ENCODE measurements at places on chromosomes 12 and 14. TPM values are rescaled to one million over a fixed set of nuclear protein-coding genes. Genes with fewer than 3 reads are reported as not detected.

The RPL36AL gene
- 171 TPM for total RNA-seq

The CSRP2 gene
- total RNA-seq: 0.44 TPM

- no peak for DNase-seq
Observed at GRCh38 chr12:130186651-130187268, 24.5 kb downstream of the FZD10 start.

DNA sequence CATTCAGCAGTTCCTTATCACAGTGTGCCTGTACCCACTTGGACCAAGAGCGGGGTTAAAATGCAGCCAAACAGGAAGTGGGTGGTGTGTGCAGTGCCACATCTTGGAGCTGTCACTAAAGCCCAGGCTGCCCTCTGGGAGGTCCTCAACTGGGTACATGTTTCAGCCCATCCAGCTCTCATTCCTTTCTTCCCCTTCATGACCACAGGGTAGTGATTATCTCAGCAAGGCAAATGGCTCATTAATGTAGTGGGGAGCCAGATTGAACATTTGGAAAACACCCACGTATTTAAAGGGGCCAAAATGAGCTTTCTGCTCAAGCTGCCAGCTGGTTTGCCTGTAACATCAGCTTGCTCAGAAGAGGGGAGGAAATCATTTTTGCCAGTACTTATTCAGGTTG, 210.8 kb upstream of the BTG1 start:
- DNase-seq: no peak

DNA sequence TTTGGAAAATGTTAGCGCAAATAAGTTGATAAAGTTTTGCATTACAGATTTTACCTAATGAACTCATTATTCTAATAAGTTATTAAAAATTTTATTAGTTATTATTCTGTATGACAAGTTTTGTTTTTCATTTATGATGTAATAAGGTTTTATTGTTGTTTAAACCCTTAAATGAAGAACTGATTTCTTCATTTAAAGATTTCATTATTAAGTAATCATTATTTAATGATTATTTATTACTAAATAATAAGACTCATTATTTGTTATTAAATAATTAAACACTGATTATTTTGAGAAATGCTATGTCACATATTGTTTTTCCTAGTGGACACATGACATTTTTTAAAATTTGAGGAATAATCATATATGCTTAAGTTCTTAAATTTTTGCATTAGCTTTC, 34.2 kb downstream of the USP15 start:
- DNase-seq: no peak

DNA sequence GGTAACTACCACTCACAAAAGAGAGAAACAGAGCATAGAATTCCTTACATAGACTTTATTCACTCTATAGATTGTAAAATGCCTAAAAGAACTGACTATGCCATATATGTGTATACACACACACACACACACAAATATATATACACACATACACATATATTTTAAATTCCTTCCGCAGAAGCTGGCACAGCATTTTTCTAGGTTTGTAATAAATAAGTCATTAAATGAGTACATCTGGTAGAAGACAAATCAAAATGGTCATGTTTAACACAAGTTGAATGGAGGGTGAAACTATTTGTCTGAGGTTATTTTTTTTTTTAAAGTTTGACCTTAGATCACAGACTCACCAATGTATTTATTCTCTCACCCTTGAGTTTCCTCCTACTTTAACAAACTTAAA, 58.2 kb downstream of the CCER1 start:
- DNase-seq: no peak

DNA sequence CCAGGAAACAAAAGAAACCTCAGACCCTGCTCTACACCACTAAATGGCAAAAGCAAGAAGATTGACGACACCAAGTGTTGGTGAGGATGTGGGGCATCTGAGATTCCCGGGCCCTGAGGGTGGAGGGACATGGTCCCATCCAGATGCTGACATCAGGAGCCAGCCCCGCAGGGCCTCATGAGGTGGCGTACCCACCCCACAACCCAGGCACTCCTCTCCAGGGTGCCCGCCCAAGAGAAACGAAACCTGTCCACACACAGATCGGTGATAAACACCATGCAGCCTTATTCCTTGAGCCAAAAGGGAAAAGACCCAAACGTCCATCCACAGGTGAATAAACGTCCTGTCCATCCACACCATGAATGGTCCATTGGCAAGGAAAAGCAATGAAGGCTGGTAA, 54.8 kb upstream of the C14orf180 start:
- DNase-seq: no peak

DNA sequence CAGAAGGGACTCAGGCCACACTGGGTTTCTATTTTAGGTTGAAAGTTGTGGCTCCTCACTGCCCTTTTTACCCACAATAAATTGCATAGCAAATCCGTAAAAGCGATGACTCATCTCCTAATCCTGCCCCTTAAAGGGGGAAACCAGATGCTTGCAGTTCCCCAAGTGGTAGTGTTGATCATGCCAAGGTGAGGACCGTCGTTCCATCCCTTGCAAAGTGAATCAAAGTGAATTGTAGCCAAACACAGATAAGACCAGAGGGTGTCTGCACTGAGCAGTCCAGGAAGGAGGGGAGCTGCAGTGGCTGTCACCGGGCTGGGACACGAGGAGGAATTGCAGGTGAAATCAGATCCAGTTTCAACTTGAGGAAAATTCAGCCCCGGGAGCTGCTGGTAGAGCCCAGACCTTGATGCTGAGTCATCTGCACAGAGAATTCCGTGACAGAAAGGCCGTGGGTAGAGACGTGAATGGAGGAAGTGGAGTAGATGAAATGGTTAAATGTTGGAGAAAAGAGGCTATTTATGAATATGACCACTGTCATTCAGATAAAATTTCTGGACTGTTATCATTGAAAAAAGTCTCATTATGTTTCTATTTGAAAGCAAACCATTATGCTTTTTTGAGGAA, 44.2 kb upstream of the MMP17 start:
- no peak for DNase-seq

GRCh38 chr12:115871714-115872113, 405.8 kb downstream of the MED13L start:
- DNase-seq: no peak

GRCh38 chr12:120831648-120832267, 72.4 kb downstream of the SPPL3 start:
- no peak for DNase-seq

DNA sequence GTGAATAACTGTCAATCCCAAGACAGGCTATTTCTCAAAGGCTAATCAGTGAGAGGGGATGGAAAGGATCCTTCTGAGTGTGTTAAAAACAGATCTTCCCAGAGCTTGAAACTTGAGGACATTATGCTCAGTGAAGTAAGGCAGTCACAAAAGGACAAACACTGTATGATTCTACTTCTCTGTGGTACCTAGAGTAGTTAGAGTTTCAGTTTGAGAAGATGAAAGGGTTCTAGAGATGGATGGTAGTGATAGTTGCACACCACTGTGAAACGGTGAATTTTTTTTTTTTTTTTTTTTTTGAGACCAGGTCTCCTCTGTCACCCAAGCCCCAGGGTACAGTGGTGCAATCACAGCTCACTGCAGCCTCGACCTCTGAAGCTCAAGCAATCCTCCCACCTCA, 133.8 kb downstream of the SAMD4A start:
- no peak for DNase-seq

DNA sequence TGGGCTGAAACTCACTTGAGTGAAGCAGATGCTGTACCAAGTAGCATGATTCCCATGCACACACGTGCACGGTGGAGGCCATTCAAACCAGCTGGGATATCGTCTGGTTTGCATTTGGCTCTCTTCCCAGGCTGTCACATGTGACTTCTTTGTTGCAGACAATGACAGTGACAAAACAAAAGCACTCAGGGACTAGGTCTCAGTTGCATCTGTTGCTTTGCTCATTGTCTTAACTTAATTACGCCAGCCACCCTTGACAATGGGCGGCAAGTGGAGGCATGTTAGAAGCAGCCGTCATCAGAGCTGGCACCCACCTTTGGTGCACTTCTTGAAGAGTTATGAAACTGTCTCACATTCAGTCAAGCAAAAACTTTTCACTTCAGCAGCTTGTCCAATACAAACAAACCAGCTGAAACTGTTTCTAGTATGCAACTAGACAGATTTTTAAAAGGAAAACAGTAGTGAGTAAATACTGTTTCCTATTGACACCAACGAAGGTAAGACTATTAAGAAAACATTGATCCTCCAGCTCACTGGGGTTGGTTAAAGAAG, 74.3 kb downstream of the IGF1 start:
- no peak for DNase-seq

- DNase-seq: no peak
Observed at GRCh38 chr12:125687820-125688219, 622.6 kb downstream of the AACS start.

GRCh38 chr12:25084816-25085215, 110.1 kb downstream of the DNAI7 start:
- DNase-seq: no peak
